ENCODE measurements at places on chromosomes 6 and 20. TPM values are rescaled to one million over a fixed set of nuclear protein-coding genes. Genes with fewer than 3 reads are reported as not detected.
A peak's percentile ranks its signal among the peaks of the same experiment; 100 is the strongest.

DNA sequence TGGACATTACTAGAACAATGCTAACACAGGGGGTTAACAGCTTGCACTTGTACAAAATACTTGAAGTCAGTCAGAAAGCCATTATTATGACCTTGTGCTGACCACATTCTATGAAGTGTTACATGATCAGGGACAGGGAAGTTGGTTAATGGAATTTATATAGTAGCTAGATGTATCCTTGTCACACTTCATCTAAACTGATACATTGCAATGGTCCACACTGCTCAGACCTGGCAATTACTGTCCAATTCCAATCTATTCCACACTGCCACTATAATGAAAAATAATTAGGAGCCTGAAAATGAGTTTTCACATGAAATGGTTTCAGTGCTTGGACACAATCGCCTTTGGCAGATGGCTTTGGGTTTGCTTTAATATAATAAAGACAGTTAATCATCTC lies 850.8 kb downstream of the EPHA7 start:
- no peaks in the 10 kb centered on the region for H3K27me3 ChIP-seq
- H3K36me3 ChIP-seq, result no peaks in the 10 kb centered on the region
- H3K4me3 ChIP-seq, result no peak overlapping the region
- no peak for DNase-seq

- peaks cover 3% of the 10 kb centered on the region for H3K27me3 ChIP-seq
- H3K4me1 ChIP-seq, result no peaks in the 10 kb centered on the region
- H3K4me3 ChIP-seq, result no peak overlapping the region
- peak; percentile 13 for DNase-seq
- no peak overlapping the region for H3K27ac ChIP-seq
Measured at GRCh38 chr6:18527836-18528743, 140.9 kb downstream of the RNF144B start.

DNA sequence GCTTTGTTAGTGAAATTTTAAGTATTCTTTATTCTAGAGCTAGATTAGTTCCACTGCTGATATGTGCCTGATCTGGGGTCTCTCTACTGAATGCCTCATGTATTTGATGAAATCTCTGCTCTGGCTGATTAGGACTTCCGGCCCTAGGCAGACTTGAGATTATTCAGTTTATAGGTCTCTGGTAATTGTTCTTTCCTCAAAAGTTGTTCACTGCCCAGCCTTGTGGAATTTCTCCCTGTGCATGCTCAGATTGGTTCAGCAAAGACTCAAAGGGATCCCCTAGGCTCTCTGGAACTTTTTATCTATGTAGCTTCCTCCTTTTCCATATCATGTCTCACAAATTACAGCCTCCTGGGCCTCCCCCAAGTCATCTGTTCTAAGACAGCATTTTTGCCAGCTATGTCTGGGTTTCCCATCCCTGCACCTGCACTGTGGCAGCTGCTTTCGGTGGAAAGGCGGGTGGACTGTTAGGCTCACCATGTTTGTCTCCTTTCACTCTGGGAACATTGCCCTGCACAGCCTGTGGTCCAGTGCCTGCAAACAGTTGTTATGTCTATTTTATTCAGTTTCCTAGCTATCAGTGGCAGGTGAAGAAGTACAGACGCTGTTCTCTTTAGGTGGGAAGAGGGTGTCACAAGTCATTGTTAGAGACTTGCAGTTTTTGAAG lies 73.7 kb downstream of the RPP40 start:
- H3K36me3 ChIP-seq, result no peaks in the 10 kb centered on the region
- no peak overlapping the region for H3K4me3 ChIP-seq
- DNase-seq, result no peak
- peaks cover 16% of the 10 kb centered on the region for H3K4me1 ChIP-seq
- peak overlapping the region; percentile 69 for H3K27ac ChIP-seq
- H3K27me3 ChIP-seq, result no peaks in the 10 kb centered on the region

UBE3D gene
- 11.4 TPM for total RNA-seq

GRCh38 chr6:168051648-168052047 lies 27.4 kb downstream of the FRMD1 start:
- no peak overlapping the region for H3K27ac ChIP-seq
- no peaks in the 10 kb centered on the region for H3K27me3 ChIP-seq
- no peak for DNase-seq
- no peak overlapping the region for H3K4me3 ChIP-seq
- H3K4me1 ChIP-seq, result no peaks in the 10 kb centered on the region

DNA sequence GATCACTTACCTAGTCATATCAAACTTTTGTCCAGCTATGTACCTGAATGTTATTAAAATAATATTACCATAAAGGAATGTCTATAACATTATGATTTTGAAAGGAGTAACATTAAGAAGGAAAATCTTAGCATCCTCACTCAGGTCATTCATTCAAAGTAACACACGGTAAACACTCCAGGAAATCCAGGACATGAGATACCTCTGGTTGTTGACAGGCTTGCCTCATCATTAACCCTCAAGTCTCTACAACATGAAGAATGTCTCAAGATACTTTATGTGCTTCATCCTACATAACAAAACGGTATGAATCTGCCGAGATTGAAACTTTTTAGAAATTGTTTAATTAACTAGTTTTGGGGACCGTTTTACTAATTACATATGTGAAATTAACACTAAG lies 690 bp upstream of the FILIP1 start:
- H3K27me3 ChIP-seq, result no peaks in the 10 kb centered on the region
- H3K4me1 ChIP-seq, result no peaks in the 10 kb centered on the region
- H3K36me3 ChIP-seq, result no peaks in the 10 kb centered on the region
- peak overlapping the region; percentile 25 for H3K27ac ChIP-seq
- DNase-seq, result no peak

- no peak overlapping the region for H3K4me3 ChIP-seq
- peaks cover 6% of the 10 kb centered on the region for H3K4me1 ChIP-seq
- DNase-seq, result no peak
- H3K27ac ChIP-seq, result no peak overlapping the region
- H3K36me3 ChIP-seq, result no peaks in the 10 kb centered on the region
Measured at GRCh38 chr6:136347847-136348246, 58.2 kb upstream of the BCLAF1 start.

GRCh38 chr6:105058316-105058715 lies 101.4 kb downstream of the LIN28B start:
- H3K4me1 ChIP-seq, result no peaks in the 10 kb centered on the region
- H3K4me3 ChIP-seq, result no peak overlapping the region
- no peak overlapping the region for H3K27ac ChIP-seq
- DNase-seq, result no peak
- no peaks in the 10 kb centered on the region for H3K27me3 ChIP-seq

IL17A gene
- total RNA-seq, result not detected

DNA sequence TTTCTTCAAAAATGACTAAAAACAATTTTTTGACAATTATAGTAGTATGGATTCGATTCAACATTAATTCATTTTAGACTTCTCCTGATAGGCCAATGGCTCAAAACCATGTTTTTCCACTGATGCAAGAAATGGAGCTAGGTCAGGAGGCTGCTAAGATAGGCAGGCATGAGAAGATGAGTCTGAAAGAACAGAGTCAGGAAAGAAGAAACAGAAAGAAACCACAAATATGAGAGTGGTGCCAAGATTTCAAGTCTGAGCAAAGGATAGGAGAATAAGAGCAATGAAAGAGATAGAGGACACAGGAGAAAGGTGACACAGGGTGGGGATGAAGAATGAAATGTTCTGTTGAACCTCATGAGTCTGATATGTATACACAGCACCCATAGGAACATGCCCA lies 112.2 kb downstream of the TASP1 start:
- no peak overlapping the region for H3K27ac ChIP-seq
- no peak overlapping the region for H3K4me3 ChIP-seq
- no peaks in the 10 kb centered on the region for H3K36me3 ChIP-seq
- DNase-seq, result no peak

DNA sequence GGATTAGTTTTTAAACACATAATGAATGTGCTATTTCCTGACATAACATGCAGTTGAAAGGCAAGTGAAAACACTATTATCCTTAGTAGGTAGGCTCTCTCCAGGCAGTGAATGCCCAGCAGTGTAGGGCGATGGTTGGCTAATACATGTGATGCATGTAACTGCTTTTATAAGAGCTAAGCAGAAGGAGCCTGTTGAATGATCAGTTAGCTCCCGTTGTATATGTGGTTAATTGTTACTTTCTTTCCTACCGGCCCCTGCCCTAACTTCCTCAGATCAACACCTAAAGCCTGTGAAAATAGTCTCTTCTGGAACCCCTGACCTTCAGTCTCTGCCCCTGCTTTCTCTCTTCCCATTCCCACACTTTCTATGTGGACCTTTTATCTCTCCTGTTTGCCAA lies 10.5 kb downstream of the SOX4 start:
- H3K4me3 ChIP-seq, result no peak overlapping the region
- H3K27me3 ChIP-seq, result no peaks in the 10 kb centered on the region
- H3K36me3 ChIP-seq, result no peaks in the 10 kb centered on the region
- peaks cover 1% of the 10 kb centered on the region for H3K4me1 ChIP-seq
- DNase-seq, result no peak

GHRH gene
- total RNA-seq, result not detected

DNA sequence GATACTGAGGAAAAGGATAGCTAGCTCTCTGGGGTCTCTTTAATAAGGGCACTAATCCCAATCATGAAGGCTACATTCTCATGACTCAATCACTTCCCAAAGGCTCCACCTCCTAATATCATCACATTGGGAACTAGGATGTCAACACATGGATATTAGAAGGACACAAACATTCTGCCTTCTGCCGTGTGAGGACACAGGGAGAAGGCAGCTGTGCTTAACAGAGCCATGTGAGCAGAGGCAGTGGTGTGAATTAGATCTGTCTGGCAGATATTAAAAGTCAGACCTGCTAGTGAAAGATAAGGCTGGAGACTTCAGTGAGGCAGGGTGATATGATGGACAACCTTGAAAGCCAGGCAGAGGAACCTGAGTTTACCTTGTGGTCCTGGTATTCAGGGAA lies 341.9 kb downstream of the ARHGAP18 start:
- H3K4me1 ChIP-seq, result no peaks in the 10 kb centered on the region
- no peaks in the 10 kb centered on the region for H3K27me3 ChIP-seq
- DNase-seq, result no peak
- no peaks in the 10 kb centered on the region for H3K36me3 ChIP-seq

SIM1 gene
- 0.30 TPM for total RNA-seq

DNA sequence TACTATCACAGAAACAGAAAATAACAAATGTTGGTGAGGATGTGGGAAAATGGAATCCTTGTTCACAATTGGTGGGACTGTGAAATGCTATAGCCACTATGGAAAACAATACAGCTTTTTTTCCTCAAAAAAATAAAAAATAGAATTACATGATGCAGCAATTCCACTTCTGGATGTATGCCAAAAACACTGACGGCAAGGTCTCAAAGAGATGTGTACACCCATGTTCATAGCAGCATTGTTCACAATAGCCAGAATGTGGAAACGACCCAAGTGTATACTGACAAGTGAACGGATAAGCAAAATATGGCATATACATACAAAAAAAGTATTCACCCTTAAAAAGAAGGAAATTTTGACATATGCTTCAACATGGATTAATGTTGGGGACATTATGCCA lies 213.4 kb downstream of the KHDC1L start:
- no peaks in the 10 kb centered on the region for H3K27me3 ChIP-seq
- no peak overlapping the region for H3K4me3 ChIP-seq
- no peaks in the 10 kb centered on the region for H3K36me3 ChIP-seq
- no peak overlapping the region for H3K27ac ChIP-seq
- no peak for DNase-seq

PAK5 gene
- 0.76 TPM for total RNA-seq

FOXA2 gene
- 7.9 TPM for total RNA-seq

DNA sequence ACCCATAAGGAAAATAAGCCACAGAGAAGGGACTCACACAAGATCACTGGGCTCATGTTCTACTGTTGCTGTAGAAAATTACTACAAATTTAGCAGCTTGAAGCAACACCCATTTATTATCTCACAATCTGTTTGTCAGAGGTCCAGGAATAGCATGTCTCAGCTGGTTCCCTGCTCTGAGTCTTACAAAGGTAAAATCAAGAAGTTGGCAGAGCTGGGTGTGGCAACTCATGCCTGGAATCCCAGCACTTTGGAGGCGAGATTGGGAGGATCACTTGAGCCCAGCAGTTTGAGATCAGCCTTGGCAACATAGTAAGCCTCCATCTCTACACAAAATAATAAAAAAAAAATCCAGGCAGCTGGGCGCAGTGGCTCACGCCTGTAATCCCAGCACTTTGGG lies 28.5 kb upstream of the ZNF831 start:
- no peaks in the 10 kb centered on the region for H3K27me3 ChIP-seq
- no peak for DNase-seq
- no peak overlapping the region for H3K4me3 ChIP-seq

GRCh38 chr20:24166123-24166381 lies 177.5 kb upstream of the GGTLC1 start:
- H3K27me3 ChIP-seq, result no peaks in the 10 kb centered on the region
- no peak for DNase-seq
- H3K36me3 ChIP-seq, result no peaks in the 10 kb centered on the region
- H3K4me3 ChIP-seq, result no peak overlapping the region

DNA sequence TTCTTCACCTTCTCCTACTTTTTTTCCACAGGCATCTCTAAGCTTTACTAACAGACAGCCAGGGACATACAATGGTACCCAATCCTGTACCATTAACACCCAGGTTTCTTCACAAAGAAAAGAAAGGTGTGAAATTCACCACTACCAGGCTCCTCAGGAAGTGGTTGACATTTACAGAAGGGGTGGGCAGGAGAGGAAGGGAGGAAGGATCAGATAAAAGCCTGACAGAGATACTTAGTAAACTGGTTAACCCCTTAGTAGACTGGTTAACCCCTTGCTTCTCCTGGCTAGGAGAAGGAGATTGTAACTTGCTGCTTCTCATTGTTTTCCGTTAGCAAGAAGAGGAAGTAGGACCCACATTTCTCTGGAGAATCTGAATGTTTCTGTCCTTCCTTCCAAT lies 7.2 kb downstream of the SAMD3 start:
- no peak for DNase-seq
- H3K27ac ChIP-seq, result no peak overlapping the region
- no peaks in the 10 kb centered on the region for H3K36me3 ChIP-seq
- no peaks in the 10 kb centered on the region for H3K27me3 ChIP-seq
- peaks cover 4% of the 10 kb centered on the region for H3K4me1 ChIP-seq

BPHL gene
- 52.0 TPM for total RNA-seq

DNA sequence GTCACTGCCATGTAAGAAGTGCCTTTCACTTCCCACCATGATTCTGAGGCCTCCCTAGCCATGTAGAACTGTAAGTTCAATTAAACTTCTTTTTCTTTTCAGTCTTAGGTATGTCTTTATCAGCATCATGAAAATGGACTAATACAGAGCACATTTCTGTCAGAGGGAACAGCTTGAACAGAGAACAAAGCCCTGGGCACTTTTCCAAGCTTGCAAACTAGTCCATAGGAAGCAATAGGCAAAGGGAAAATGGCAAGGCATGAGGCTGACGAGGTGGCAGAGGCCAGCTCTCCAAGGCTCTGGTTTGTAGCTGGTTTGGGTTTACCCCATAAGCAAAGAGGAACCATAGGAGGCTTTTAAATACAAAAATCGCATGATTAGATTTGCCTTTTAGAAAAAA lies 185.1 kb upstream of the HDDC2 start:
- no peaks in the 10 kb centered on the region for H3K36me3 ChIP-seq
- no peak overlapping the region for H3K27ac ChIP-seq
- H3K4me1 ChIP-seq, result no peaks in the 10 kb centered on the region
- H3K27me3 ChIP-seq, result no peaks in the 10 kb centered on the region

HRH3 gene
- total RNA-seq, result not detected

KHDC1L gene
- not detected for total RNA-seq
